NCI-H1092 (cell line): ENCODE measurements at places on chromosomes 11 and 22.

DNA sequence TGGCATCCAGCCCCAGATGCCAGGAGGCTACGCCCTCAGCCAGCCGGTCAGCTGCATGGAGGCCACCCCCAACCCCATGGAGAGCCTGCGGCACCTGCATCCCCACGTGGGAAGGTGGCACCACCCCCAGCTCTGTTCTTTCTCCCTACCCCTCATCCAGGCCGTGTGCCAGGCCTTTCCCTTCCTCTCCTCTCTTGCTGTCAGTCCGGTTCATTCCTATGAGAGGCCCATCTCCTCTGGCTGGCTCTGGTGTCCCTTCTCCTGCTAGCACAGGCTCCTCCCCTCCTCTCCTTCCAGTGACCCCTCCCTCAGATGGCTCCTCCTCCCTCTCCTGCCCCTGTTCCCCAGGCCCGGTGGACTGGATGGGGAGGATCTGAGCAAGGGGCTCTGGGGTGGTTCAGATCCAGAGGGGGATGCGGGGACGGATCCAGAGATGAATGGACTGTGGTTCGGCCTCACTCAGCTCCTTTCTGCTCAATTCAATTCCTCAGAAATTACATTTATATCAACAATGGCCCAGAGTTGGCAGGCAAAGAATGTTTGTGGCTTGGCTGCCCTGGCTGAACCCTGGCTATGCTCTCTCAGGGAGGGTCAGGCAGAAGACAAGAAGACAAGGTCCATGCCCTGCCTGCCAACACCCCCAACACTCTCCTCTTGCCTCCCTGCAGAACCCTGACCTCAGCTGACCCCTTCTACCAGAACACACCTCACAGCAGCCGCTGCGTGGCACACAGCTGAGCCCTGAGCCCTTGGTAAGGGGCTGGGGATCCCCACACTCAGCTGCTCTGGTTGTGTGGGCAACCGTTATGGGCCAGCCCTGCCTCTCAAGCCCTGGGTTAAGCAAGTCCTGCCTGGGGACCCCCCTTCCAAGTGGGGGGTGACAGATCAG, 18.5 kb upstream of the LRRC10B start:
- DNase-seq: no peak

GRCh38 chr11:94303966-94304958, at the start of gene IZUMO1R:
Gene IZUMO1R (plus strand): TSS chr11:94304580. CDS start chr11:94305637, 1,057 bp downstream.
- no peak for DNase-seq

DNA sequence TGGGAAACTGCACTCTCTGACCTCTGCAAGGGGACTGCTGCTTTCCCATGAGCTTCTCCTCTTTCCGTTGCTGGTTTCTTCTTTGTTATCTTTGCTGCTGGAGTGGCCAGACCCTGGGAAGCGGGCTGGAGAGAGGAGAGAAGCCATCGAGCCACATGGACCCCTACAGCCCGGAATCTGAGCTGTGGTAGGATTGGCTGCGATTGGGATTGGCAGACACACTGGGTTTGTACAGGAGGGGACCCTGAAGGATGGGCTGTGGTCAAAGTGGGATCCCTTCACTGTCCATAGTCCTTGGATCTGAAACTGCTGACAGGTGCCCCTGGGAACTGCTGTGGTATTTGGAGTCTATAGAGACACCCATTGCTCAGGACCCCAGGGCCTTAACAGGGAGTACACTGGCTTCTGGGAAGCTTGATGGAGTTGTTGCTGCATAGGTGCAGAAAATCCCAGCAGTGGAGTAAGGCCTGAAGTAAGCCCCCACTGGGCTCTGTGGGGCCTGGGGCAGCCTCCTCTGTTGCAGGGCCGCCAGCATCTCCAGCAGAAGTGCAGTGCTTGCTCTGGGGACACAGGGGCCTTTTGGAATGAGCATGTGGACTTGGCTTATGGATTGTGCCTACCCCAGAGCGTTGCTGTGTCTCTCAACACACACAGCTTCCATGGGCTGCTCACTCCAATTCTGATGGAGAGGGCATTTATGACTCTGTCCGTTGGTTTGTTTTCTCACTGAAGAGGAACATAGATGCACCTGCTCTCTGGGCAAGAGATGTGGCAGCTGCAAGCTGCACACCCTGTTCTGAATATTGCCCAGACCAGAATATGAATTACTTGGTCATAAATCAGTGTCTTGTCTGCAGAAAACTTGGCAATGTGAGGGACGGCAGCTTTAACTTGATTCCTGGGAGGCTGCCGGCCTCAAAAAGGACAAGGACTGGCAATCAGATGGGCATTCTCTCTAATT, 32.0 kb downstream of the BCR start:
- DNase-seq: peak; percentile 83

- no peak for DNase-seq
These were observed 584.0 kb downstream of the KCNA4 start for GRCh38 chr11:29432719-29433325.

GRCh38 chr11:78690352-78690987, 115.8 kb upstream of the NARS2 start:
- DNase-seq: no peak

GRCh38 chr11:21353425-21353824, 684.0 kb downstream of the NELL1 start:
- no peak for DNase-seq

DNA sequence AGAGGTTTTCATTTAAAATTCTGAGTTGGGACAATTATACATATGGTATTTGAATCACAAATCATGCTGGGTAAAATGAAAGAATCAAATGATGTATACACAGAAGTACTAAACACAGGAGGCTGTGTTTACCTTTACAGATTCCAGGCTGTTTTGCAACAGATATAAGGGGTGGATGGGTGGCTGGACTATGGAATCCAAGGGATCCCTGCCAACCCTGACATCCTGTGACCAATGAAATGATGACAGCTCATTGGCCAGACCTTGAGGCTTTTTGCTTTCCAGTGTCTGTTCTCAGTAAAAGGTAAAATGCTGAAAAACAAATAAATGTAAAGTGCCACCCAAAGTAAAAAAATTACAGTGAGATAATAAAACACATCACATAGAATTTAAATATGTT, 3.3 kb upstream of the DDI1 start:
- DNase-seq: no peak

GRCh38 chr22:17489101-17489500, 74.2 kb upstream of the SLC25A18 start:
- no peak for DNase-seq

DNA sequence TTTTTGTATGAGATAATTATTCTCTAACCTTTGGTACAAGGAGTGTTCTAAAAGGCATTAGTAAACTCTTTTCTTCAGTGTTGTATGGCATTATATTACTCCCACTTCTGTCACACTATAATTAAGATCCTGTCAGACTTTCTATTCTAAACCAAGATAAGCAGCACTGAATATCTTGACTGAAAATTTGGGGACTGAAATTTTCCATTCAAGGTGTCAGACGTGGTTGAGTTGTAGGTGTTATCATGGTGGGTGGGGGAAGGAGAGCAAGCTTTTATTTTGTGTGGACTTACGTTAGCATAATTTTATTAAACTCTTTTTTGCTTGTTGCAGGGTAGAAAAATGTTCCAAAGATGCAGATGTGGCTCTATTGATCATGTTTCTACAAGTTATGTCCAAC, 22.9 kb downstream of the MUC15 start:
- DNase-seq: no peak
